ENCODE measurements at places on chromosomes 5 and 9. TPM values are rescaled to one million over a fixed set of nuclear protein-coding genes. Genes with fewer than 3 reads are reported as not detected.

The NEURL1B gene
- 46.1 TPM for total RNA-seq

DNA sequence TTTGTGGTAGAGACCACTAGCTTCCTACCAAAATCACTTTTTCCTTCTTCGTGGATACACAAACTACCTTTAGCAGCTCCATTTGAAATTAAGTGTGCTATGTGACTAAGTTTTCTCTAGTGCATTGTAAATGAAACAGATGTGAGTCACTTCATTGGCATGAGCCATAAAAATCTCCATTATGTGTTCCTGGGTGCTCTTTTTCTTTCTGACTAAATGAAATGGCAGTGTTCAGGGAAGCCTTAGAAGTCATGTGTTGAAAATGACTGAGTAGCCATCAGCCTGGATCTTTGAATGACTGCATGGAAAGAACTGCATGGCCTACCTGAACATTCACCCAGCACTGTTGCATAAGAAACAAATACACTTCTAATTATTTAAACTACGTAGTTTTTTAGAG lies 107.9 kb downstream of the NDUFAF2 start:
- no peak for DNase-seq

DNA sequence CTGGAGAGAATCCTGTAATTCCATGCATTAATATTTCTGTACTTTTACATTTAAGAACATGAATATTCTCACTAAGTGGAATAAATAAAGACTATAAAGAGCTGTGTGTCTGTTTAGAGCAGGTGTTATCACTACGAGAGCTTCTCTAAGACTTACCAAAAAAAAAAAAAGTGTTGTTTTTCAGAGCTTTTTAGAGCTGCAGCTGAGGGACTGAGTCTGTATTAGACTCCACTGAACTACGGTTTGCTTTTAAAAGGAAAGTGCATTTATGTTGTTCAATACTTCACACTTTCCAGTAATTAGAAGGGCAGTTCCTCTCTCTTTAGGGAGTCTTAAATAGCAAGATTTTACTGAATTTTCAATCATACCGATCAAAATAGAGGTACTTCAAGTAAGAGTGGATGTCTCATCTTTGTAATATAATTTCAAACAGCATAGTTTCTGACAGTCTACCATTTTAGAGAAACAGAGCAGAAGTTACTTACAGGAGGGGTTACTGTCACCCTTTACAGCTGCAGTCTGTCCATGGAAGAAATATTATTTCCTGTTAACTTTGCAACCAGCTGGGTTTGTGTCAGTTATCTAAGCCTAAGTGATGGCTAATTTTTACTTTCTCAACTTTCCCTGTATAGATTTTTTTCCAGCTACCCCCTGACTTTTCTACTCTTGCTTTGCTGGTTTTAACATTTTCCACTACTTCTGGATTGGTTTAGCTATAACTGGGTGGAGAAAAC lies 2.4 kb downstream of the SYK start:
- no peak for DNase-seq

GRCh38 chr5:74336297-74336696 lies 304.2 kb downstream of the ENC1 start:
- DNase-seq: no peak

- DNase-seq: no peak
These were observed 28.6 kb downstream of the KCNN2 start for GRCh38 chr5:114390431-114390830.

DNA sequence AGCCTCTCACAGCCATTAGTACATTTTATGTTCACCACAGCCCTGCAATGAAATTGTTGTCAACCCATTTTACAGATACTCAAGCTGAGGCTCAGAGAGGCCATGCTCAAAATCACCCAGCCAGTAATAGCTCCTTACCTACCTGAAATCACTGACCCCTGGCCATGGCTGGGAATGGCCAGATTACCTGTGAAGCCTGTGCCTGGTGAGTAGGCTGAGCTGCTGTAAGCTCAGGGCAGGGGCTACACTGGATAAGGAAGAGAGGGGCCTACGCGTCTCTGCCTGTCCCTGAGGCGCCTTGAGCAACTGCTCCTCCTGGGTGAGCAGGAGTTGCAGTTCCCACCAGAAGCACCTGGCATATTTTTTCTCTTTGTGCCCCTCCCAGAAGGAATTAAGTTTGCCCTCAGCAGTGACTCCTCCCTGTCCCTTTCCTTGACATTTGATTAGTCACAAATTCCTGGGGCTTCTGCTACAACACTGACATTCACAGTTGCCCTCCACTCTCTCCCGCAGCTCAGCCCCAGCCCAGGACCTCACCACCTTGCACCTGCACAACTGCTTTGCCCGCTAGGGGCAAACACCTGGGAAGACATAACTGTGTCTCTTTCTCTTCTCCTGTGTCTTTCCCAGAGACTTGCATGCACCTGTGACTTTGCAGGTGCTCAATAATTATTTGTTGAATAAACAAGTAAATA lies 5.7 kb downstream of the CLTB start:
- no peak for DNase-seq

GRCh38 chr9:92988215-92988768 lies 41.0 kb downstream of the FGD3 start:
- no peak for DNase-seq

DNA sequence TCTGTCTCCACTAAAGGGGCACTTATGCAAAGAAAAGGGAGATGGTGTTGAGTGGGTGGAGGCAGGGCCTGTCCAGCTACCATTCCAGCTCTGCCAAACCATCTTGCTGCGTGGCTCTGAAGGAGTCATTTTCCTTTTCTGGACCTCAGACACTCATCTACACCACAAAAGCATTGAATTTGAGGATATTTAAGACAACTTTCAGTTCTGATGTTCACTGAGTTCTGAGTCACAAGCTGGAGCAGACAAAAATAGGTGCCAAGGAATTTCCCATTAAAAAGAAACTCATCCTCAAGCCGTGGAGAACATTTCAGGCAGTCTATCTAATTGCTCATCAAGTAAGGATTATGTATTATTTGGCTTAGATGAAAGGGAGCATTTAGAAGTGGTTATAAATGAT lies 195.0 kb upstream of the TBC1D2 start:
- no peak for DNase-seq

GRCh38 chr5:76099286-76099702 lies 16.1 kb downstream of the SV2C start:
- no peak for DNase-seq

GRCh38 chr5:180296771-180297170 lies 4.9 kb upstream of the MAPK9 start:
- no peak for DNase-seq

GRCh38 chr5:18686253-18686652 lies 1052.0 kb downstream of the TAF11L14 start:
- no peak for DNase-seq

DNA sequence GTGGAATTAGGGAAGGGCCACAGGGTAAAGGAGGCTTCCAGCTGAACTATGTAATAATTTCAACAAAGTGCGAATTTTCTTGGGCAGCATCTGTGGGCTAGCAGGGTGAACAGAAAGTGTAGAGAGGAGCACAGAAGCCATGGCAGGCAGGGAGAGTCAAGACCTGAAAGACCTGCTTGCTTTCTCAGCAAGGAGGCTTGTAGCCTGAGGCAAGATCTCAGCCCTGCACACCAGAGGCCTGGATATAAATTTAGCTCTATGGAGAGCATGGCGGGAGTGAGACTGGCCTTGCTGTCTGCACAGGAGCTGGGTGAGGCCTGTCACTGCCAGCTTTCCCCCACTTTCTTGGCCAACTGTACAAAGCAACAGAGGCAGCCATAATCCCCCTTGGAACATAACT lies 32.1 kb upstream of the SH3TC2 start:
- no peak for DNase-seq

DNA sequence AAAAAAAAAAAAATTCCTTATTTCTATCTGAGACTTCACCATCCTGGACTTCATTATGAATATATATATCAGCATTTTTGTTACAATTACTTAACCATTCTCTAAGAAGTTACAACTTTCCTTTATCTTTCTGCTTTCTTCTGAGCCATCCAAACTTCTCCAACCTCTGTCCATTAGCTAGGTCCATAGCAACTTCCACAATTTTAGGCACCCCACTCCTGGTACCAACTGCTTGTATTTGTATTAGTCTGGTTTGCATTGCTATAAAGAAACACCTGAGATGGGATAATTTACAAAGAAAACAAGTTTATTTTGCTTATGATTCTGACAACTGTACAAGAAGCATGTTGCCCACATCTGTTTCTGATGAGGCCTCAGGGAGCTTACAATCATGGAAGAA lies 182.1 kb downstream of the CDH9 start:
- DNase-seq: no peak
